ENCODE measurements at places on chromosomes 6 and 20. TPM values are rescaled to one million over a fixed set of nuclear protein-coding genes. Genes with fewer than 3 reads are reported as not detected.

GRCh38 chr6:167797011-167797471, 29.7 kb upstream of the AFDN start:
- H3K36me3 ChIP-seq, result no peaks in the 10 kb centered on the region
- DNase-seq, result no peak
- H3K27me3 ChIP-seq, result peaks cover 59% of the 10 kb centered on the region
- H3K4me1 ChIP-seq, result peaks cover 3% of the 10 kb centered on the region
- H3K4me3 ChIP-seq, result no peak overlapping the region
- H3K27ac ChIP-seq, result no peak overlapping the region

Gene RGS19
- total RNA-seq, result 8.8 TPM

- no peak overlapping the region for H3K4me3 ChIP-seq
- H3K27me3 ChIP-seq, result peaks cover 12% of the 10 kb centered on the region
- DNase-seq, result no peak
- no peak overlapping the region for H3K27ac ChIP-seq
- no peaks in the 10 kb centered on the region for H3K4me1 ChIP-seq
- no peaks in the 10 kb centered on the region for H3K36me3 ChIP-seq
Measured at GRCh38 chr20:32249030-32249738, 28.3 kb upstream of the KIF3B start.

Gene SLC24A3
- total RNA-seq, result not detected

DNA sequence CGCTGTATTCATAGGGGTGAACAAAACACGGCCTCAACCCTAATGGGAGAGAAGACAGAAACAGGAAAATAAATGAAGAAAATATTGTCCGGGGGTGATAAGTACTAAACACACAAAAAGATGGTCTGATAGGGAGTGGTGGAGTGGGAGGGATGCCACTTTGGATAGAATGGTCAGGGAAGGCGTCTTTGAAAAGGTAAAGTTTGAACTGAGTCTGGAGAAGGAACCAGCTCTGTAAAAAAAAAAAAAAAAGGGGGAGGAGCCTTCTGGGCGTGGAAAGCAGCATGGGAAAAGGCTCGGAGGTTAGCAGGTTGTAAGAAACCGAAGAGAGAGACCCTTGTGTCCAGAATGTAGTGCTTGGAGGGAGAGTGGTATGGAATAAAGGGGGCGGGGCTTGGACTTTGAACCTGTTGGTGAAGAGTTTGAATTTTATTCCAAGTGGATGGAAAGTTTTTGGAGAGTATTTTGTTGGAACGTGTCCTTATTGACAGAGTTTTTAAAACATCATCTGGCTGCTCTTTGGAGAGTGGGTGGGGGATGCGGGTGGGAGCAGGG, 1.8 kb downstream of the CHMP4B start:
- H3K27me3 ChIP-seq, result no peaks in the 10 kb centered on the region
- H3K4me3 ChIP-seq, result peak overlapping the region; percentile 93
- peaks cover 19% of the 10 kb centered on the region for H3K4me1 ChIP-seq

DNA sequence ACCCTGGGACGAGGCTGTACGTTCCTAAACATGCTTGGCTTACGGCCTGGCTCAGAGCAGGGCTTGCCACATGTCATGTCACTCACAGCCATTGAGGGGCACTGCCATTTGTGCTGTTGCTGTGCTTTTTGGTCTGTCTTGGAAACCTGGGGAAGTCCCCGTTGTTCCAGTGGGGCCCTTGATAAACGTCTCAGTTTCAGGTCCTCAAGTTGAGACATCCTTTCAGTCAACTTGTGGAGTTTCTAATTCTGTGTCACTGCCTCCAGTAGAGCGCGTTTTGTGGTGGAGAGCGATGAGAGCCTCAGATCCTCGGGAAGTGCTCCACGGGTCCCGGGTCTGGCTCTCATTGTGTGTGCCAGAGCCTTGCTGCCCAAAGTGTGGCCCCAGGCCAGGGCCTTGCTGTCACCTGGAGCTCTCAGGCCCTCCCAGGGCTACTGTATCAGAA, 43.0 kb upstream of the CCR6 start:
- no peak overlapping the region for H3K27ac ChIP-seq
- H3K4me1 ChIP-seq, result no peaks in the 10 kb centered on the region
- no peak overlapping the region for H3K4me3 ChIP-seq
- DNase-seq, result no peak
- H3K27me3 ChIP-seq, result peaks cover 28% of the 10 kb centered on the region

DNA sequence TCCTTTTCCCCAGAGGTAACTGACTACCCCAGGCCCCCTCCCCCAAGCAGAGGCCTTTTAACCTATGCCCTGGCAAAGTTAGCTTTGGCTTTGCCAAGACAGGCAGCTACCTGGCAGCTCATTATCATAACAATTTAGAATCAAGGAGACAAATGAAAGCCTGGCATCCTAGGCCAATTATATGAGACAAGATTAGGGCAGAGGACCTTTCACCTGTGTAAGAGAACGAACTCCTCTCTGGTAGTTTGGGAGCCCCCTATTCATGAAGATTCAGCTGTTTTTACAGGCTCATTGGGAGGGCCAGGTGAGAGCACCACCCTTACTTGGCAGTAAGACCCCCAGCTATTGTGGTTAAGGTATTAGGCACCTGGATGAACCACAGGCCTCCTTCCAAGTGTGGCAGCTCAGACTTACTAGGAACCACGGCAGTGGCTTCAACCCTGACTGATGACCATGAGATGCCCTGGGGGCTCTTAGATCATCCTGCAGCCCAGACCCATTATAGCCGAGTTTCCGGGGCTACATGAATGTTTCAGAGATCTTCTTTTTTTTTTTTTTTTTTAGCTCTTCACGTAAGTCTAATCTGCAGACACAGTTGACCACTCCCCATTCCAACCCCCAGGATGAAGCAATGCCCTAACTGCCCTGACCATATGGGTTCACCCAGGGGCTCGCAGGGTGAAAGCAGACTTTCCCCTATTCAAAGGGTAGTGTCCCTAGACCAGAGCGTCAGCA, 56.2 kb downstream of the RAB44 start:
- H3K4me3 ChIP-seq, result no peak overlapping the region
- H3K36me3 ChIP-seq, result no peaks in the 10 kb centered on the region
- no peak overlapping the region for H3K27ac ChIP-seq
- DNase-seq, result no peak
- H3K4me1 ChIP-seq, result peaks cover 11% of the 10 kb centered on the region

Gene C6orf52
- total RNA-seq, result 5.0 TPM

- H3K27ac ChIP-seq, result no peak overlapping the region
- no peak overlapping the region for H3K4me3 ChIP-seq
- H3K27me3 ChIP-seq, result no peaks in the 10 kb centered on the region
- H3K36me3 ChIP-seq, result peaks cover 83% of the 10 kb centered on the region
- peaks cover 19% of the 10 kb centered on the region for H3K4me1 ChIP-seq
Measured at GRCh38 chr6:31968326-31968725, 3.6 kb downstream of the DXO start.

DNA sequence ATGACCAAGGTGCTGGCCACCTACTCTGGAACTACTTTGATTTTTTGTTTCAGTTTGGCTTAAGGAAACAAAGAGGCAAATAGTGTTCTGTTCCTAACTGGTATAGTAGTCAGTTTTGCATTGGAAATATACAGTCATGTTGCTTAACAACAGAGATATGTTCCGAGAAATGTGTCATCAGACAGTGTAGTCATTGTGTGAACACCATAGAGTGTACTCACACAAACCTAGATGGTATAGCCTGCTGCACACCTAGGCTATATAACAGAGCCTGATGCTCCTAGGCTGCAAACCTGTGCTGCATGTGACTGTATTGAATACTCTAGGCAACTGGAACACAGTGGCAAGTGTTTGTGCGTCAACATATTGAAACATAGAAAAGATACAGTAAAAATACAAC, 80.4 kb downstream of the ARID1B start:
- no peaks in the 10 kb centered on the region for H3K27me3 ChIP-seq
- H3K4me3 ChIP-seq, result no peak overlapping the region
- peaks cover 26% of the 10 kb centered on the region for H3K4me1 ChIP-seq
- DNase-seq, result peak; percentile 44
- peaks cover 6% of the 10 kb centered on the region for H3K36me3 ChIP-seq
- no peak overlapping the region for H3K27ac ChIP-seq

Gene PLN
- not detected for total RNA-seq

DNA sequence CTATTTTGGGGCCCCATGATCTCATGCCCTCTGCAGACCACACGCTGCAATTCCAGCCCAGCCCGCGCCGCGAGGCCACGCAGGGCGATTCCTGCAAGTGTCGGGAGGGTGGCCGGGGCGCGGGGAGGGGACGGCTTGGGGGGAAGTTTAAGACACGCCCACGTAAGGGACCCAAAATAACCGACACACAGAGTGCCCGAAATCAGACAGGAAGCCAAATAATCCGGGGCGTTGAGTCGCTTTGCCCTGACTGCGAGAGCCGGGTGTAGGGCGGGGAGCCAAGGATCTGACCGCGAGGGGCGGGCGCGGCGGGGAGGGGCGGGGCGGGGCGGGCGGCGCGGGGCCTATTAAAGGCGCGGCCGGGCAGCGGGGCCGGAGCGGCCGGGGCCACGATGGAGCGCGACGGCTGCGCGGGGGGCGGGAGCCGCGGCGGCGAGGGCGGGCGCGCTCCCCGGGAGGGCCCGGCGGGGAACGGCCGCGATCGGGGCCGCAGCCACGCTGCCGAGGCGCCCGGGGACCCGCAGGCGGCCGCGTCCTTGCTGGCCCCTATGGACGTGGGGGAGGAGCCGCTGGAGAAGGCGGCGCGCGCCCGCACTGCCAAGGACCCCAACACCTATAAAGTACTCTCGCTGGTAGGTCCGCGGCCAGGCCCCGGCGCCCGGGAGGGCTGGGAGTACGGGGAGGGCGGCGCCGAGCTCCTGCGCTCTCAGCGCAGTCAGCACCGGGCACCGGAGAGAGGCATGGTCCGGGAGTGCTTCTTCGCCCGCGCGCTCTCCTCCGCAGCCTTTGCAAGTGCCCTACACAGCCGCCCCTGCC, at the start of gene ENPP1:
ENPP1 (plus strand) TSS at position 377 of the 816 bp plus-strand sequence; CDS start at position 393, 16 bp downstream.
- H3K36me3 ChIP-seq, result peaks cover 6% of the 10 kb centered on the region
- DNase-seq, result peak; percentile 62
- H3K27me3 ChIP-seq, result no peaks in the 10 kb centered on the region
- H3K27ac ChIP-seq, result no peak within 1 kb of the TSS
- H3K4me3 ChIP-seq, result peak within 1 kb of the TSS; percentile 78

Gene LGSN
- not detected for total RNA-seq

GRCh38 chr6:27031302-27031701, 216.2 kb upstream of the PRSS16 start:
- no peaks in the 10 kb centered on the region for H3K36me3 ChIP-seq
- H3K27ac ChIP-seq, result no peak overlapping the region
- H3K4me1 ChIP-seq, result no peaks in the 10 kb centered on the region
- no peak overlapping the region for H3K4me3 ChIP-seq

GRCh38 chr6:3661390-3661789, 90.1 kb downstream of the PXDC1 start:
- DNase-seq, result no peak
- H3K27ac ChIP-seq, result no peak overlapping the region
- H3K36me3 ChIP-seq, result no peaks in the 10 kb centered on the region
- H3K27me3 ChIP-seq, result no peaks in the 10 kb centered on the region
- no peak overlapping the region for H3K4me3 ChIP-seq

- DNase-seq, result peak; percentile 75
- peaks cover 25% of the 10 kb centered on the region for H3K4me1 ChIP-seq
- peak overlapping the region; percentile 51 for H3K27ac ChIP-seq
- peaks cover 13% of the 10 kb centered on the region for H3K36me3 ChIP-seq
- H3K27me3 ChIP-seq, result no peaks in the 10 kb centered on the region
Measured at GRCh38 chr6:160141001-160141726, 19.5 kb downstream of the SLC22A1 start.

- DNase-seq, result no peak
- H3K4me3 ChIP-seq, result no peak overlapping the region
- H3K36me3 ChIP-seq, result peaks cover 3% of the 10 kb centered on the region
- no peaks in the 10 kb centered on the region for H3K27me3 ChIP-seq
Measured at GRCh38 chr6:148396411-148396810, 53.8 kb downstream of the SASH1 start.

DNA sequence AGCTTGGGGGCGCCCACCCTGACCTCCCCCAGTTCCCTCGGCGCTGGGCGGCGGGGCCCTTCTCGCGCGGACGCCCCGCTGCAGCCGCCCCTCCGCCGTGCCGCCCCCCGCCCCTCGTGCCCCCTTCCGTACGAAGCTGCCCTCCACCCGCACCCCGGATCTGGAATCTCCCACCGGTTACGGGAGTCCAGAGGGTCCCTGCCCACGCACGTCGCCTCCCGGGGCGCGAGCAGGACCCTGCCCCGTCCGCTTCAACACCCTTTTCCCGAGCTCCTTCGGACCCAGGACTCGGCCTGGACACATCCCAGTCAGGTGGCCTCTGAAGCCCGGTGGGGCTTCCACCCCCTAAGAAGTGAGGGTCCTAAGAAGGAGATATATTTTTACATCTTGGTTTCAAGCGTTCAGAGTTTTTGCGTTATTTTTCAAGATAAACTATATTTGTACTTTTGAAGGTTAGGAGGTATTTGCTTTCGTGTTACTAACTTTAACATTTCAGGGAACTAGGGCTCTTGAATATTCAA, 506 bp downstream of the ARFGAP1 start:
- H3K36me3 ChIP-seq, result peaks cover 17% of the 10 kb centered on the region
- no peaks in the 10 kb centered on the region for H3K27me3 ChIP-seq
- H3K4me3 ChIP-seq, result peak overlapping the region; percentile 76

Gene RSPO3
- total RNA-seq, result not detected

GRCh38 chr6:119929121-119929520, 579.6 kb upstream of the MAN1A1 start:
- no peak overlapping the region for H3K4me3 ChIP-seq
- H3K27me3 ChIP-seq, result no peaks in the 10 kb centered on the region
- no peaks in the 10 kb centered on the region for H3K36me3 ChIP-seq
- DNase-seq, result peak; percentile 17
- no peaks in the 10 kb centered on the region for H3K4me1 ChIP-seq

DNA sequence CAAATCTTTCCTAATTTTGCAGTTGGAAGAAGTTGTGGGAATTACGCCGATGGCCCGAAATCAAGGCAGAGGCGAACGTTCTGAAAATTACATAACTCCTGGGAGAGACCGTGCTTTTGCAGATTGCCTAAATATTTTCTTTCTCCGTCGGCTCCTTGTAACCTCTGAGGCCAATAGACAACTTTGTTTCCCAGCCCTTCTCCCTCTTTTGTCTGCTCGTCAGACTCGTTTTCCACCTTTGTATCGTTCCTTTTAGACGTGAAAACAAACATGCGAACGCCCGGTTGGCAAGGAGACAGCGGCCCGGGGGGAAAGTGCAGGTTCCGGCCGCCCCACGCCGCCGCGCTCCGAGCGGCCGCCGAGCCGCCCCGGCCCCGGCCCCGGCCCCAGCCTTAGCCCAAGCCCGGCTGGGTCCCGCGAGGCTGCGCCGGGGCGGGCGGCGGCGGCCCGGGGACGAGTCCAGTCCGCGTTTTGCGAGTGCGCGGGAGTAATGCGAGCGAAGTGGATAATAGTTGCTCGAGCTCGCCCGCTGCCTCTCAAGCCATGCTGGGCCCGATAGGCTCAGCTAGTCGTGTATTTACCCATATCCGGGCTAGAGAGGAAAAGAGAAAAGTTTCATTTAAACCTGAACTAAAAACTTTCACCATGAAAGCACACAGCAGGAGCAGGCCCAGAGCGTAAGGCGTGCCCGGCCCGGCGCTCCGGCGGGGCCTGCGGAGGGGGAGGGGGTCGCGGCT, at the start of gene ARID1B:
ARID1B (plus strand) TSS at position 539 of the 737 bp plus-strand sequence. CDS start 303 bp downstream, outside the sequence.
- DNase-seq, result peak; percentile 79
- peak within 1 kb of the TSS; percentile 94 for H3K27ac ChIP-seq
- peak within 1 kb of the TSS; percentile 79 for H3K4me3 ChIP-seq
- no peaks in the 10 kb centered on the region for H3K27me3 ChIP-seq
- peaks cover 19% of the 10 kb centered on the region for H3K4me1 ChIP-seq
- peaks cover 8% of the 10 kb centered on the region for H3K36me3 ChIP-seq
